ENCODE measurements at places on chromosomes 16 and 17. TPM values are rescaled to one million over a fixed set of nuclear protein-coding genes. Genes with fewer than 3 reads are reported as not detected.

GRCh38 chr16:17101646-17102045, 369.1 kb downstream of the XYLT1 start:
- no peak for DNase-seq

- DNase-seq = no peak
These were observed 2.8 kb downstream of the MEOX1 start for GRCh38 chr17:43658900-43659299.

Gene GPS2
- total RNA-seq = 64.6 TPM

- DNase-seq = no peak
These were observed 4.4 kb downstream of the EPN3 start for GRCh38 chr17:50536683-50537646.

Gene TBX2
- 3.6 TPM for total RNA-seq

Gene RAPGEFL1
- total RNA-seq = 4.6 TPM

- no peak for DNase-seq
These were observed 78.1 kb upstream of the DHX40 start for GRCh38 chr17:59487161-59487873.

Gene FAM171A2
- 28.9 TPM for total RNA-seq

GRCh38 chr16:83626676-83627075, 181.1 kb upstream of the HSBP1 start:
- no peak for DNase-seq

DNA sequence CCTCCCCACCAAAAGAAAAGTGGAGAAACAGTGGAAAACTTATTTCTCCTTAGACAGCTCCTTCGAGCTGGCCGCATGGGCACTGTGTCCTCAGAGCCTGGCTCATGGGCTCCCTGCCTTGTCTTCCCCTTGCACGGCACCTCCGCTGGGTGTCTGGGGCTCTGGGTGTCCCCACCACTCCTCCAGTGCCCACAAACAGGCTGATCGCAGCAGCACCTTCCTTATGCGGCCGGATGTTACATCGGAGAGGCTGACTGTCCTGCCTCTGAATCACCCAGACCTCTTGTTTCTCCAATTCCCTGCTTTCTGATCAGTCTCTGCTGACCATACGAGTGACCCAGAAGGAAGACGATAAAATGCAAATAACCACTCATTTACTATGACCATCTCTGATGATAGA, 121.7 kb downstream of the SLC39A11 start:
- DNase-seq = no peak

- DNase-seq = no peak
These were observed 16.4 kb upstream of the ITGAD start for GRCh38 chr16:31376705-31377104.

Gene TMEM100
- total RNA-seq = 0.12 TPM

DNA sequence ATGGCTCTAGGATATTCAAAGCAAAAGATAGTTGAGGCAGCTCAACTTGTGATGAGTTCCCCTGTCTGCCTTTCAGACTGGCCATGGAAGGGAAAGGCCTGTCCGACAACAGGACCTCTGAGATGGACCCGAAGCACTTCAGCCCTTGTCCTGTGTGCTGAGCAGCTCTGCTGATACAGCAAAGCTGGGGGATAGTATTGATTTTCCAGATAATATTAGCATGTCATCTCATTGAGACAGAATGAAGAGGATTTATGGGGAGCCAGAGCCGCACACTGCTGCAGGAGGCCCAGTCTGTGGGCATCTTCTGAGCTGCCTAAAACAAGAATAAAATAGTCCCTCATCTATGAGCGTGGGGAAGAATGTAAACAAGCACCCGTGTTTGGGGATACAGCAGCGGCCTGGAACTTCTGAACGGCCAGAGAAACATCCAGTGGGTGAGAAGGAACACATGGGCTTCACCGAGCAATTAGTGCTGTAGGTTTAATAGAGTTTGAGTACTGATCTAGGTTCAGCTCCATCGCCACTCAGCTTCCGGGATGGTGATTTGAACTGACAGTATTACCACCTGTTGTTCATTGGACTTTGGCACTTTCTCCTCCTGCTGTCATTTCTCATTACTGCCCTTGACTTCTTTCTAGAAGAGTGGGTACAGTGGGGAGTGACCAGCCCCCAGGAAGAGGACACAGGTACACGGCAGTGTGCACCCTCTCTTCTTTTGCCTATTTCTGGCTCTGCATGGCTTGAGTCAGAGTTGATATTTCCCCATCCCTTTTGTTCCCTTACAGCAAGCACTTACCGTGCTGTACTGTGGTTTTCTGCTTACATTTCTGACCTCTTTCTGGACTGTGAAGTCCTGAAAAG, 96.5 kb upstream of the TBX2 start:
- no peak for DNase-seq

DNA sequence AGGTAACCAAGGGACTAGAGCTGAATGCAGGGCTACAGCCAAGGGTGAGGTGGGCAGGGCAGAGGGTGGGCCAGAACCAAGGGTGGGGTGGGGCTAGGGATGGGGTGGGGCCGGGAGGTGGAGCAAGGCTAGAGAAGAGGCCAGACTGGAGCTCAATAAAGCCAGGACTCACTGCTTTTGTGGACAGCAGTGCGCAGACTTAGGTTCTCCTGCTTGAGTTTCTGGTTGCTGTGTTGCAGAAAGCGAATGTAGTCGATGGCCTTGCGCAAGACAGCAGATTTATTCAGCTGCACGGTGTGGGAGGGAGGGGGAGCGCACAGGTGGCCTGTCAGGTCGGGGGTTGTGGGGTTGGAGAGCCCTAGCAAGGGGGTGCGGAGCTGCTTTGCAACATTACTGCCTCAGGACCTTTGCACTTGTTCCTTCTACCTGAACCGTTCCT, 18.7 kb downstream of the SREBF1 start:
- no peak for DNase-seq

Gene FNDC8
- total RNA-seq = not detected

- DNase-seq = no peak
These were observed 36.3 kb downstream of the MARF1 start for GRCh38 chr16:15606518-15607220.

DNA sequence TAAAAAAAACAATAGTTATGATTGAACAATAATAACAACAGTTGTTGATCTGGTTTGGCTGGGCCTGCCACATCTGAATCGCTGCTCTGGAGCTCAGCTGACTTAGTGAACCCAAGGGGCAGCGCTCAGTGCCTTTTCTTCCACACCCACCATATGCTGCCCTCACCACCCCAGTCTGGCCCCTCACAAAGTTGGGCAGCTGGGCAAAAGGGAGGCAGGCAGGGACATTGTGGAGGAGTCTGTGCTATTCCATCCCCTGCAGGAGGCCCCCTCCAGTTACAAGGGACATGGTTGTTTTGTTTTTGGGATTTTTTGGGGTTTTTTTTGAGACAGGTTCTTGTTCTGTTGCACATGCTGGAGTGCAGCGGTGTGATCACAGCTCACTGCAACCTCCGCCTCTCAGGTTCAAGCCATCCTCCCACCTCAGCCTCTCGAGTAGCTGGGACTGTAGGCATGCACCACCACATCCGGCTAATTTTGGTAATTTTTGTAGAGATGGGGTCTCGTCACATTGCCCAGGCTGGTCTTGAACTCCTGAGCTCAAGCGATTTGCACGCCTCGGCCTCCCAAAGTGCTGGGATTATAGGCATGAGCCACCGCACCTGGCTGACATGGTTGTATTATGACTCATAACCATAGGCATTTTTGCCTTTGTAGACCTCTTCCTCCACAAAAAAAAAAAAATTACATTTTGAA, 8.6 kb upstream of the PECAM1 start:
- DNase-seq = no peak

GRCh38 chr17:49069585-49070273, 62.8 kb upstream of the B4GALNT2 start:
- DNase-seq = no peak

DNA sequence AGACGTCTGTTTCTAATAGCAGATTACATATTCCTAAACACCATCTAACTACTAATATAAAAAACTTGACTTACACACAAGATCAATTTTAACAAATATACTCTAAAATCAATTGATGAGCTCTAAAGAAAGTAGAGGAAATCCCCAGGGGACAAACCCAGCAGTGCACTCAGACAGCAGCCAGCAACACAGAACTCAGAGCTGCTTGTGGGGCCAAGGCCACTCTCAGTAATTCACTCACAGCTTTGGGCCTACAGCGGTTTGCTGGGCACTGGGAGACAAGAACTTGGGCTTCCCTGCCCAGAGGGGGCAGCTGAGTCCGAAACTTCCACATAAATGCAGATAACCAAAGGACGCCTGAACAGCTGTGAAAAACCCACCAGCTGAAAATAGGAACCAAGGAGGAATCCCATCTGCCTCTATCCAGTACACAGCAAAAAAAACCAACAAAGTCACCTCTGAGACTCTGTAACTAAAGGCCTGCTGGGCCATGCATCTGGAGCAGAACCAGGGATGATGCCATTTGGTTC, 21.4 kb downstream of the NPLOC4 start:
- no peak for DNase-seq

- no peak for DNase-seq
These were observed 95.3 kb downstream of the SOCS1 start for GRCh38 chr16:11160676-11161115.

Gene DRC3
- 0.47 TPM for total RNA-seq

- DNase-seq = no peak
These were observed 2285.8 kb downstream of the TP53TG3F start for GRCh38 chr16:35745191-35745590.

DNA sequence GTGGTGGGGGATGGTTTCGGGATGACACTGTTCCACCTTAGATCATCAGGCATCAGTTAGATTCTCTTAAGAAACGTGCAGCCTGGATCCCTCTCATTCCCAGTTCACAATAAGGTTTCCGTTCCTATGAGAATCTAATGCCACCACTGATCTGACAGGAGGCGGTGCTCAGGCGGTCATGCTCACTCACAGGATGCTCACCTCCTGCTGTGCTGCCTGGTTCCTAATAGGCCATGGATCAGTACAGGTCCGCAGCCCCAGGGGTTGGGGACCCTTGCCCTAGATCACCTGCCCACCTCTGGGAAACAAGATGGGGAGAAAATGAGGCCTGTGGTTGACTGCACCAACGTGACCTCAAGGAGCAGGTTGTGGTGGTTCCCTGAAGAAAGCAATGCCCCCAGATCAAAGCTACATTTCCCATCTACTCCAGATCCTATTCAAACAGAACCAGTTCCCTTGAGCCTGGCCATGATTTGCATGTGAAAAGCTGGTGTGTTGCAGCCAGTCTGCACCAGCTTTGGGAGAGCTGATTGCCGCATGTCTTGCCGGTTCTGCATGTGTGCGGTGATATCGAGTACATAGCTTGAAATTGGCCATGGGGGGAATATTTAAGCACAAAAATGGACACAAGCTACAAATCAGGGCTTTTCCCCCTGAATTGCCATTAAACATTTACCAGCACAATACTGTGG, 183.2 kb upstream of the HSBP1 start:
- DNase-seq = no peak

Gene ABCA10
- total RNA-seq = 0.58 TPM

DNA sequence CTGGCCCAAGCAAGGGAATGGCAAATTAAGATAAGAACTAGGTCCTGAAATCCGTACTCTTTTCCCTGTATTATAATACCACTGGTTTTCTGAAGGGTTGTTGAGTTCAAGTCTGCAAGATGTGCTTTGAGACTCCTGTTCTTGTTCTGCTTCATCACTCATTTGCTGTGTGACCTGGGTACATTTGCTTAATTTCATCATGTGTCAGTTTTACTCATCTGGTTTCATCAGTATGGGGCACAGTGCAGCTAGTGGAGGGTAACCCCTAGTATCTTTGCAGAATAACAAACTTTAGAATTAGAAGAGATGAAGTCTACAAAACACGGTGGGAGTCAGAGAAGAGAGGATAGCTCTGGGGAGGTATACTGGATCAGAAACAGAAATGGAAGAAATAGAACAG, 21.9 kb upstream of the EFCAB13 start:
- no peak for DNase-seq

Gene MPG
- total RNA-seq = 174 TPM

Gene RBFOX1
- not detected for total RNA-seq

- DNase-seq = no peak
These were observed 1279.0 kb upstream of the CDH8 start for GRCh38 chr16:63315229-63315628.

Gene KRTAP4-3
- total RNA-seq = not detected

Data from glomerular endothelial cell (primary cell).